ENCODE measurements at places on chromosomes 4 and X. TPM values are rescaled to one million over a fixed set of nuclear protein-coding genes. Genes with fewer than 3 reads are reported as not detected.

The HPGD gene
- 1.3 TPM for total RNA-seq

The TBC1D8B gene
- total RNA-seq = 7.8 TPM

The TRAM1L1 gene
- 1.2 TPM for total RNA-seq

The GAGE13 gene
- total RNA-seq = not detected

The TLR2 gene
- 1.5 TPM for total RNA-seq

The FAM13A gene
- 16.5 TPM for total RNA-seq

The ETNPPL gene
- total RNA-seq = 3.9 TPM

The GAGE12H gene
- not detected for total RNA-seq

The CSAG2 gene
- not detected for total RNA-seq

The SYP gene
- 10.8 TPM for total RNA-seq

The HAND2 gene
- not detected for total RNA-seq

The ZNF157 gene
- 2.2 TPM for total RNA-seq

The CABS1 gene
- total RNA-seq = not detected

The PF4V1 gene
- total RNA-seq = not detected

The MXRA5 gene
- 1.7 TPM for total RNA-seq

The CHRDL1 gene
- 17.4 TPM for total RNA-seq

The ZCCHC18 gene
- 2.6 TPM for total RNA-seq

The RHOXF2 gene
- total RNA-seq = not detected

The IL1RAPL1 gene
- total RNA-seq = 0.29 TPM

The HDX gene
- 10.2 TPM for total RNA-seq

The RTL9 gene
- total RNA-seq = 0.11 TPM

The KLKB1 gene
- 20.9 TPM for total RNA-seq

The KIAA1210 gene
- total RNA-seq = not detected

The SHROOM2 gene
- total RNA-seq = 14.2 TPM
